ENCODE measurements at places on chromosomes 1 and 21.

- no peak for DNase-seq
Observed at GRCh38 chr1:54993140-54993539, 5.6 kb upstream of the BSND start.

GRCh38 chr1:79190074-79190473 lies 183.5 kb upstream of the ADGRL4 start:
- peak; percentile 16 for DNase-seq

- no peak for DNase-seq
Observed at GRCh38 chr1:2466270-2466665, 9.8 kb upstream of the PLCH2 start.

DNA sequence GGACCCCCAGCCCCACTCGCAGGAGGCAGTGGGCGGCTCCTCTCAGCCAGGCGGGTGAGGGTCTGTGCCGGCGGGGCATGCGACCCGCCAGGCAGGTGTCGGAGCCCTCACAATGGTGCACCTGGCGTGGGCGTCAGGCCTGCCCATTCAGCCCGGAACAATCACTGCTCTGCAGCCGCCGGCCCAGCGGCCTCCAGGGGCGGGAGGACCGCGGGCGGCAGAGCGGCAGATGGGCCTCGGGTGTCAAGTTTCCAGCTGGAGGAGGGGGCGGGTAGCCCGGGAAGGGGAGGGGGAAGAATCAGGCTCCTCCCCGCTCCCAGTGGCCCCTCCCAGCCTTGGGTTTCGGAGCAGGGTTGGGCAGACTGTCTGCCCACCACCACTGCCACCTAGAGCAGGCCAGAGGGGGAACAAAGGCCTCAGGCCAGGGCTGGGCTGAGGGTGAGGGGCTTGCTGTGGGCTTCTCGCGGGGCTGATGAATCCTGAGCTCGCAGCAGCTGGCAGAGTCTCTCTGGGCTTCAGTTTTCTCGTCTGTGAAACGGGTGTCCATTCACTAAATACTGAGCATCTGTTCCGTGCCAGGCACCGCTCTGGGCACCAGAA lies 39.5 kb upstream of the CASZ1 start:
- DNase-seq: peak; percentile 31

DNA sequence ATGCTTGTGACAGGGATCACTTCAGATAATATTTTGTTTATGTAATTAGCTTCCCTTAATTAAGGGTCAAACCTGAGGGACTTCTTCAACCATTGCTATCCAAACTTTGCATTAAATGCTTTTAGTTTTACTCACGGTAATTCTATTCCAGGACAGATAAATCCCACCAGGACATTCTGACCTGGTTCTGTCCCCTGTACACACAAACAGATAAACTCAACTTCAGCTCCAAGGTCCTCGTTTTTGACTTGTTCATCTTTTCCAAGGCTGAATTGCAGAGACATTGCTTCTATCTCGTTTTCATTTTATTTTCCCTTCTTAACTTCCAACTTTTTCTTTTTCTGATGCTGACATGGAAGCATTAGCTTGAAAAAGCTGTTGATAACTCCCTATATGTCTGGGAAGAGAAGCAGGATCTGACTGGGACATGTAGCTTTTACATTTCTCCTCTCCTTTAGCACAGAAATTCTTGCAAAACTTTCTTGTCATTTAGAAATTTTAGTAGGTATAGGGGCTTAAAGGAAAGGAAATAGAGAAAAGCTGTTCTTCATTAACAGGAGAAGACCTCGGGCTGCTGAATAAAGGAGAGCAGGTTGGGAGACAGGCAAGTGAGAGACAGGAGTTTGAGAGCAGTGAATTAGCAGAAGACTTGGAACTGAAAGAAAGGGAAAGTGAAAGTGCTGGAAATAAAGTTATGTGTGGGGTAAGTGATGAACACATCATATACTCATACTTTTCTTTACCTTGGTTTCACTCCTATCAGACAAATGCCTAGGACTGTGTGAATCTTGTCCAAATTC lies 231.7 kb upstream of the B3GALT2 start:
- DNase-seq: peak; percentile 41

GRCh38 chr1:234943836-234944402 lies 184.7 kb downstream of the TOMM20 start:
- DNase-seq: no peak

DNA sequence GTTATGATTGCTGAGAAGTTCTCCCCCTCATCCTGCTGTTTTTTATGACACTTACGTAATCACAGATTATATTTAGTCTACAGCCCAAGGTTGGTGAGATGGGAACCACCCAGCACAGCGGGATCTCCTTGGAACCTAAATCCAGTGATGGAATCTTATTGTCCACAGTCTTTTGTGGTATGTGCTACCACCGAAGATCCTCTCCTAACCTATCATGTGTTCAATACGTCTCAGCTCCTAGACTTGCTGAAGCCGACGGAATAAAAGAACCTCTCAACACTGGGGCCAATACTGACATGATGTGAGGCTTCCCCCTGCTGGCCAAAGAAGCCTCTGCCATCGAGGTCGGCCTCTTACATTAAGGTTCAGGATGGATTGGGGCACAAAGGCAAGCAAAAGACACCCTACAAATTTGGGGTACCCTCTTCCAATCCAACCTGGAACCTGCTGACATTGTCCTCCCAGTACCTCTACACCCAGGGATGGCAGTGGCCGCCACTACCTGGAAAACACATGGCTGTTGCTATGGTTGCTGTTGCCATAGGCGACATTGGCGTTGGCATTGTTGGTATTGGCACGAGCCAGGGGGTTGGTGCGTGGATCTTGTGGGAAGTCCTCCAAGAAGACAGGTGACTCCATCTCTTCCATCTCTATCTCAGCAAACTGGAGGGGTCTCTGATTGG lies 19.4 kb upstream of the KIF21B start:
- DNase-seq: peak; percentile 71

- DNase-seq: no peak
Observed at GRCh38 chr1:38997901-38998190, 6.8 kb downstream of the AKIRIN1 start.

GRCh38 chr1:208098773-208099172 lies 145.4 kb downstream of the PLXNA2 start:
- DNase-seq: no peak

DNA sequence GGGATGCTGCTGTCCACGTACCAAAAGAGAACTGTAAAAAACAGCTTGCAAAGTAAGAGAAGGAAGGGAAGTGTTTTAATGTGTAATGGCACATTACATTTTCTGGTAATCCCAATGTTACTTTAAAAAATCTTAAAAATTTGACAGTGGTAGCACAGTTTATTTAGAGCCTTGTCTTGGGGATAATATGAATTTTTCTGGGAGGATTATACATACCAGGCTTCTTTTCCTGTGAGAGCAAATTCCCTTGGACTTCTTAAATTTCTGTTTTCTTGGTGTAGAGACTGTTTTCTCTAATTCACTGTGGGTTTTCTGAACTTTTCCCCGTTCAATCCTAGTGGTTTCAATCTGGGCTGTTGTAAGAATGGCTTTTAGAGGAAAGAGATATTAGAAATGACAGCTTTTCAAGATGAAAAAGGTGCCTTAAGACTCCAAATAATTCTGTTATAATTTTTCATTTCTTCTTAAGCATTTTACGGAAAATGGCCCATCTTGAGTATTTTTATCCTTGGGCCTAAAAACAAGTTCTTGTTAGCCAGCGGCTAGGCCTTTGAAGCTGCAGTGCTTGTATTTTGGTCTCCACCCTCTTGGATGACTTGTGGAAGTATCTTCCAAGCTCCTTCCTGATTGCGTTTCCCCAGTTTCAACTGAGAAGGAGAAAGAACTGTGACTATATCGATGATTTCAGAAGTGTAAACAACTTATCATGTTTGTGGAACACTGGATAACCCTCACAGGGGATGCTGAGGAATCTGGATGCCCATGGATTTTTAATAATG lies 70.0 kb downstream of the LEPR start:
- DNase-seq: no peak

DNA sequence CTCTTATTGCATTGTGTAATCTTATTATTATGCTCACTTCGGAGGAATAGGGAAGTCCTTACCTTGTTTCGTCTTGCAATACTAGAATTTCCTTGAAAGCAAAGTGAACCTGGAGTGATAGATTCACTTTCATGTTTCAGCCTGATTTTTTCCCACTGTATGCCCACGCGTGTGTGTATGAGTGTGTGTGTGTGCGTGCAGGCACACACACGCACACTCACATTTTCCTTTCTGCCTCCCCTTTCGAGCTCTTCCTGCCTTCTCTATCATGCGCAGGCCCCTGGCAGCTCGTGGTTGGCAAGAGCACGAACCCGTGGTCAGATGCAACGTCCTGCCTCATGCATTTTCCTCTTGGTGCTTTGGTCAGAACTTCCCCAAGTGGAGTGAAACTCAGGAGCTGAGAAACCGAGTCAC lies at the start of gene GCSAML:
TSS of gene GCSAML (plus strand) at position 366 of the 414 bp plus-strand sequence. CDS start 58 bp downstream, outside the sequence.
- DNase-seq: no peak

DNA sequence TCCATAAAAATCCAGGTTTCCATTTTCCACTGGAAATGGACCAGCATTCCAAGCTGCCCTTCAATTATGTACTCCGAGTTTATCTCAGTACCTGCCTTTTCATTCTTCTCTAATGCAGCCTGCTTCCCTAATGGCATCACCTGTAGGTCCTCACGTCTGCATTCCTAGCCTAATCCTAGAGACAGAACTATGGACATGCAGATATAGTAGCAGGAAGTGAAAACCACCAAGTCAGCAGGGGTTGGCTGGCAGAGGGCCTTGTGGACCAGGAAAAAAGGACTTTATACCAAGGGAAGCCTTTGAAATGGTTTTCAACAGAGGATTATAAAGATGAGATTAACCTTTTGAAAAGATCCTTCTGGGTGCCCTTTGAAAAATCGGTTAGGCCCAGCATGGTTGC lies 135.7 kb upstream of the L1TD1 start:
- no peak for DNase-seq

- DNase-seq: peak; percentile 48
Observed at GRCh38 chr1:236893626-236894545, 98.8 kb downstream of the MTR start.

DNA sequence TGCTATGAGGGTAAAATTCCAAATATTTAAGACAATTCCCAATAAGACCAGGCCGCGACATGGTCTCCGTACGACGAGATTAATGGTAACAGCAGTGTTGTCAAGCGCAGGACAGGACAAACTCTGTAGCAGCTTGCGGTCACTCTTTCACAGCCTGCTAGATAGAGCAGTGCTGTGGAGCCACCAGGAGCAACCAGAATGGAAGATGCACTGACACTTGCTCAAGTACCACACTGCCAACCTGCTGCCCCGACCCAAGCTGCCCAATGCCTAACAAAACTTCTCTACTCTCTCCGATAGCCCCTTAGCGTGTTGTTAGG lies 636 bp downstream of the WARS2 start:
- DNase-seq: no peak

GRCh38 chr1:49597436-49597835 lies 426.3 kb downstream of the AGBL4 start:
- DNase-seq: no peak

DNA sequence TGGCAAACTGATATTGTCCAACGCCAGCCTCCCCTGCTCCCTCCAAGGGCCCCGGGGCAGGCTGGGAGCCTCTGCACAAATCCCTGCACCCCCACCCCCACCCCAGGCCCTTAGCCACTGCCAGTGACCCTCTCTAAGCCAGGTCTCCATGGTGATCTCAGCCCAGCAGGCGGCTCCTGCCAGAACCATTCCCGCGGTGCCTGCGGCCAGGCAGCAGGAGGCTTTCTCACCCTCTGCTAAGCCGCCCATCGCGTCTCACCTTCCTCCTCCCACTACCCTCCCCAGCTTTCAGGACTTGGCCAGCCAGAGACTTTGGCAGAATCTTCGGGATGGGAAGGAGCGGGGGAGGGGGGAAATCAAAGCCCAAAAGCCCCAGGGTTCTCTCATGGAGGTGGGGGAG lies 46.8 kb upstream of the WASF2 start:
- DNase-seq: peak; percentile 88

GRCh38 chr1:36212782-36213181 lies 11.5 kb upstream of the THRAP3 start:
- DNase-seq: no peak

- DNase-seq: no peak
Observed at GRCh38 chr1:110249256-110249655, 39.1 kb downstream of the KCNC4 start.

GRCh38 chr1:119687434-119688079 lies 24.2 kb upstream of the PHGDH start:
- DNase-seq: peak; percentile 46

GRCh38 chr1:147762233-147763024 lies 2.0 kb upstream of the GJA5 start:
- no peak for DNase-seq

- no peak for DNase-seq
Observed at GRCh38 chr1:118209648-118210047, 24.6 kb upstream of the SPAG17 start.

GRCh38 chr1:197763307-197763706 lies 12.0 kb downstream of the DENND1B start:
- DNase-seq: no peak

DNA sequence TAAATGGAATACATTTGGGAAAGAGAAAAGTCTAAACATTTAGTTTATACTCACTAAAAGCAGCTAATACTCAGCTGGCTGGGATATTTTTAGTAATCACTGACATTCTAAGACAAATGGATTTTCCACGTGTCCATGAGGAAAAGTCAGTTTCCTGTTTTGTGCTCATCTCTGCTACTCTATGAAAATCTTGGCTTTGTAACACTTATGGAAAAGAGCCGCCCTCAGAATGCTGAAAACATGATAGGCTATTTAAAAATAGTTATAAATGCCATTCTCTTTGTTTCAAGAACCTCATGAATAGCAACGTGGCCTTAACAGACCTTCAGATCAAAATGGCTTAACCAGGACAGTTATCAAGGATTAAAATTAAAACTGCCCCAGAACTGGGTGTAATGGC lies 29.9 kb downstream of the MRAP start:
- DNase-seq: peak; percentile 81

GRCh38 chr1:211493876-211494653 lies 2.1 kb upstream of the RD3 start:
- no peak for DNase-seq

- DNase-seq: peak; percentile 90
Observed at GRCh38 chr1:103371234-103371633, 154.3 kb upstream of the RNPC3 start.

DNA sequence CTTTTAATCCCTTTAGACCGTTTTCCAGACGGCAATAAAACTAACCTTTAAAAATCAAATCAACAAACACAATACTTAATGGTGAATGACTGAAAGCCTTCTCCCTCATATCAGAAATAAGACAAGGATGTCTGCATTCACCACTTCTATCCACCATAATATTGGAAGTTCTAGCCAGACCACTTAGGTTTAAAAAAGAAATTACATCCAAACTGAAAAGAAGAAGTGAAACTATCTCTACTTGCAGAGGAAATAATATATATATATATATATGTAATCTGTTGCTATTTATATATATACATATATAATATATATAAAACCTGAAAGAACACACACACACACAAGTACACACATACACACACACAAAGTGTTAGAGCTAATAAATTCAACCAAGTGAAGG lies 100.4 kb downstream of the BRINP3 start:
- no peak for DNase-seq

GRCh38 chr21:31778546-31778945 lies 46.6 kb upstream of the SCAF4 start:
- DNase-seq: no peak

- no peak for DNase-seq
Observed at GRCh38 chr1:40758578-40759343, 24.8 kb upstream of the KCNQ4 start.

Data from fibroblast of upper back skin (primary cell).